HCEC 1CT (cell line): ENCODE measurements at places on chromosomes 16 and 17.

DNA sequence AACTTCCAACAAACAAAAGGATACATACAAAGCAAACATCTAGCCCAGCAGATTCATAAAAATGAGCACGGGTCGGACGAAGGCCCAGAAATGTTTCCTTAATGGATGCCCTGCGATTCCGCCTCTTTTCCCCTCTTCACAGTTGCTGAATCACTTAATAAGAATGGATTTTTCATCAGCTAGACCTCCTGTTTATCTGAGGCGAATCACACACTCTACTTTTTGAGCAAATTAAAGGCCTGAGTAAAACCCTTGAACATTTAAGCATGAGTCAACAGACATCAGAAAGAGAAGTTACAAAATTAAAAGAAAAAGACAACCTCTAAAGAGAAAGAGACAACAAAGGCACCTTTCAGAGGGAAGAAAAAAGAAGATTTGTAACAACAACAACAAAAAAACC lies 44.7 kb downstream of the HS3ST3A1 start:
- DNase-seq, result peak; percentile 87

- no peak for DNase-seq
Observed at GRCh38 chr16:66344533-66345145, 21.9 kb upstream of the CDH5 start.

DNA sequence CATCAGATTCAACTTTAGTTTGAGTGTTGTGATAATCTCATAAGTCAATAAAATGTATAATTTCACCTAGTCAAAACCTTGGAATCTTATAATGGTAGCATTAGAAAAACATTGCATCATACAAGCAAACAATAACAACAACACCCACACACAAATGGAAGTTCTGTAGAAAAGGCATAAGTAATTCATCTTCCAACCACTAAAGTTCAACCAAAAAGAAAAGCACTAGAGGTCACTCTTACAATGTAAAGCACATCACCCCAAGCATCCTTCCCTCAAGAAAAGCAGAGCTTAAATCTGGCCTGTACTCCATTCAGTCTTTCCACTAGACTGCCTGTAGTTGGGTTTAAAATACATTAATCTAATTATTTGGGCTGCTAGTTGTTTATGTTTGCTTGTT lies 1.8 kb downstream of the CNTNAP4 start:
- DNase-seq, result no peak

GRCh38 chr16:51172368-51172767 lies 21.3 kb upstream of the SALL1 start:
- DNase-seq, result no peak

GRCh38 chr17:44935116-44935515 lies 12.5 kb downstream of the KIF18B start:
- no peak for DNase-seq

DNA sequence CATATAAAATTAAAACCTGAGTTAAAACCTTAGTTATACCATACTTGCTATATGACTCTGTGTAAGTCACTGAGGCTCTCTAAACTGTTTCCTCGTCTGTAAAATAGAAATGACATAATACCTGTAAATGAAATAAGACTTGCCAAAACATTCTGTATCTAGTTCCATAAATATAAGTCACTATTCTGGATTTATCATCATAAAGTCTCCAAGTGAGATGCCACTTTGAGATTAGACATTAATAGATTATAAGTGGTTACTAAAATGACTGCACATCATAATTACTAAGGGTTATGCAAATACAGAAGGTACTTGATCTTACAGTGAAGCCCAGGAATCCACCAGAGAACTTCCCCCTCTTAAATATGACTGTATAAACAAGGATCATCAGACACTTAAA lies 12.0 kb upstream of the BRIP1 start:
- DNase-seq, result no peak

DNA sequence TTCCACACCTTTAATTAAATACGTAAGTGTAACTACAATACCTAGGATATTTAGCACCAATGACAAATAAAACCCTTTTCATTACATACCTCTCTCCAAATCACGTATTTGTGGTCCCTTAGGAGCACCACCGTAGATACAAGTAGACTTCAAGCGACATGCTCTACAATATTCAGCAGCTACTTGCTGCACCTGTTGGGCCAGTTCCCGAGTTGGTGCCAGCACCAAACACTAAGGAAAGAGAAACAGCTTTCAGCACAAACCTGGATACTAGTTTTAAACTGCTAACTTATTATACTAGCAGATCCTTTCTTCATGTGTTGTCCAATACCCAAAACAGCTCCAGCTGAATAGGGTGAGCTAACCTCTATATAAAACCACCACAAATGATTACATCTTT lies 2.7 kb downstream of the DDX5 start:
- DNase-seq, result no peak

GRCh38 chr17:48100160-48100559 lies 1.1 kb downstream of the CBX1 start:
- peak; percentile 56 for DNase-seq

DNA sequence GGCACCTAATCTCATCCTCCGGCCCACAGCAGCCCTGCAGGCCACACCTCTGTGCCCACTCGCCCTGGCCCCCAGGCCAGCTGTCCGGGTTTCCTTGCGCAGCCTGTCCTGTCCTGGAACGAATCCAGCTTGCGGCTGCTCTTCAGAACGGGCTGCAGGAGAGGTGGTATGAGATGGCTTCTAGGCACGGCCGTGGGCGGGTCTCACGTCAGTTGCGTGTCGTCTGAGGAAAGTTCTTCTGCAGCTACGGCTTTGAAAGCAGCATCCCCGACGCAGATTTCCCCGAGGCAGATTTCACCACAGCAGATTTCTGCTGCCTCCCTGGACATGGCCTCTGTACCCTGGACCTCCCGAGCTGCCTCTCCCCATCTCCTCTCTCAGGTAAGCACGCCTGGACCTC lies 18.2 kb downstream of the GALNS start:
- no peak for DNase-seq

GRCh38 chr17:20189302-20189701 lies 180.1 kb downstream of the SPECC1 start:
- no peak for DNase-seq

DNA sequence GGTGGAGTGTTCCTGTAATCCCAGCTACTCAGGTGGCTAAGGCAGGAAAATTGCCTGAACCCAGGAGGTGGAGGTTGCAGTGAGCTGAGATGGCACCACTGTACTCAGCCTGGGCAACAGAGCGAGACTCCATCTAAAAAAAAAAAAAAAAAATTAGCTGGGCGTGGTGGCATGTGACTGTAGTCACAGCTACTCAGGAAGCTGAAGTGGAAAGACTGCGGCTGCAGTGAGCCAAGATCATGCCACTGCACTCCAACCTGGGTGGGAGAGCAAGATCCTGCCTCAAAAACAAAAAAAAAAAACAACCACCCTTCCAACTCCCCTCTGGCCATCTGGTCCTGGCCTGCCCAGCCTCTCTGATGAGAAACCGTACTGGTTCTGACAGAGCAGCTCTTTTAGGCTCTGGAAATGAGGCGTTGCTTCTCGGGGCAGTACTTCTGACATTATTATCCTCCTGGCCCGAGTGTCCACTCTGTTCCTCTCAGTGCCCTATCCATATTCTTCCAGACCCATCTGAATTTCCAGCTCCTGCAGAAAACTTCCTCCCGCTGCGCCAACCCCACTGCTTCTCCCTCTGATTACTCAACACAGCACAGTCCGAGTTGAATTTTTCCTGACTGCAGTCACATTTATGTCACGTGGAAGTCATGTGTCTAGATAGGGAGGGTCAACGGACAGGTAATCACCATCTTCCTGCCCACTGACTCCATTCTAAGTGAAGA lies 13.3 kb downstream of the GGA2 start:
- DNase-seq, result no peak

GRCh38 chr16:78198288-78198687 lies 98.8 kb downstream of the WWOX start:
- DNase-seq, result no peak

GRCh38 chr17:74821655-74822334 lies 37.9 kb downstream of the GRIN2C start:
- no peak for DNase-seq

DNA sequence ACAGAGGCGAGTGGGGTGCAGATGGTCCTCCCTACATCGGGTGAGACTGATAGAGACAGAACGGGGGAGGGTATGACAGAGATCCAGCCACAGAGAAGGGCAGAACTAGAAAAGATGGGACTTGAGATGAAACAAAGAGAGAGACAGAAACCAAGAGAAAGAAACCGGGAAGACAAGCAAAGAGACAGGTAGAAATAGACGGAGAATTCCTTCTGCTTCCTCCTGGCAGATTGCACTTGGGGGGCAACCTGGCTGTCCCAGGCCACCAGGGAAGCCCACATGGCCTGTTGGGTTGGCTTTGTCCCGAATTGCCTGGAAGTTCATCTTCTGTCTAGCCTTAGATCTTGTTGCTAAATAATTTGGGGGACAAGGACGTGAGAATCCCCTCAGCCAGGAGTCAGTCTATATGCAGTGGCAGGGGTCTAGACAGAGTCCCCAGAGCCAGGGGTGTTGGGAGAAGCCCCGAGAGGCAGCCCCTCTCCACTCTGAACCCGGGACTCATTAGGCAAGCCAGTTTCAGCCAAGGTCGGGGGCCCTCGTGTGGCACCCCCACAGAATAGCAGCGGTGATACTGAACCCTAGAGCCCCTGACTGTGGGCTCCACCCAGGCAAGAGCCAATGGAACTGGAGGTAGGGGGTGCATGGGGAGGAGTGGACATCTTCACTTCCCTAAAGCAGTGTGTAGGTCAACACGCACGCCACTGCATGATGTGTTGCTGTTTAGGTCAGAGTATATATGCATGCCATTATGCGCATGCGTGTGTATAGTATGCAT lies 627 bp upstream of the TSPOAP1 start:
- no peak for DNase-seq

- DNase-seq, result no peak
Observed at GRCh38 chr16:8500351-8500750, 90.0 kb downstream of the TMEM114 start.

DNA sequence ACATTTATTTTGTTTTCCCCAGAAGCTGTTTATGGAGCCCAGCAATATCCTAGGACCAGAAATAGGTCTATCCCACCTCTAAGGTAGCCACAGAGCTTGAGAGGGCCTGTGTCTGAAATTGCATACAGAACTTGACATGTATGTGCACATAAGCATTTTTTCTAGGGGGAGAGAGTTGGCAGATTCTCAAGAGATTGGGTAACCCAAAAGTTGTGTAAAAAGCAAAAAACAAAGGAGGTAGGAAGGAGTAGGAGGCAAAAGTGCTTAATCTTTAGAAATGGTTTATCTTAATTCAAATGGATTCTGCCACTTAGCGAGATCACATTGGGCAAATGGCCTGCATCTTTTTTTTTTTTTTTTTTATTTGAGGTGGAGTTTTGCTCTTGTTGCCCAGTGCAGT lies 3.5 kb downstream of the PLK1 start:
- no peak for DNase-seq

- no peak for DNase-seq
Observed at GRCh38 chr16:57941016-57941664, 29.8 kb downstream of the CNGB1 start.
